ENCODE measurements at places on chromosomes 3 and 15. TPM values are rescaled to one million over a fixed set of nuclear protein-coding genes. Genes with fewer than 3 reads are reported as not detected.

GRCh38 chr3:52315977-52316764, at the start of gene DNAH1:
TSS of gene DNAH1 (plus strand) at chr3:52316319. CDS start at chr3:52322443, 6,124 bp downstream.
- no peak for DNase-seq

The MESP1 gene
- 2.4 TPM for total RNA-seq

GRCh38 chr3:105733356-105733755, 135.5 kb downstream of the CBLB start:
- DNase-seq = no peak

The CTXN2 gene
- total RNA-seq = not detected

The KIF15 gene
- total RNA-seq = 32.4 TPM

- DNase-seq = no peak
Observed at GRCh38 chr3:120198305-120198878, 86.6 kb downstream of the GPR156 start.

DNA sequence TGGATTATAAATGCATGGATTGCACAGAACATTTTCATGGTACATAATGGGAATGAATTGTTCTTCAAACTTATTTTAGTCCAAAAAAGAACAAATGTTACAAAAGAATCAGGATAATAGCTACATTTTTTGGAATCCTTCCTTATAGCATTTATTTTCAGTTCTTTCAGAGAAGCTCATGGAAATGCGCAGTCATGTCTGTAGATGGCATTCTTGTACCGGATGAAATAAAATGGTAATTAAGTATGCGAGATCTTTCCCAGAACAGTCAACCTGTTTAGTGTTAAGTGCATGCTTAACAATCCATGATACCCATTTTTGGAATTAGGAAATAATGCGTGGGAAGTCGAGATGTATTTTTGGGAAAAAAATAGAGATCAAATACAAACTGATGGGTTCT, 38.2 kb upstream of the GOLGA8B start:
- no peak for DNase-seq

DNA sequence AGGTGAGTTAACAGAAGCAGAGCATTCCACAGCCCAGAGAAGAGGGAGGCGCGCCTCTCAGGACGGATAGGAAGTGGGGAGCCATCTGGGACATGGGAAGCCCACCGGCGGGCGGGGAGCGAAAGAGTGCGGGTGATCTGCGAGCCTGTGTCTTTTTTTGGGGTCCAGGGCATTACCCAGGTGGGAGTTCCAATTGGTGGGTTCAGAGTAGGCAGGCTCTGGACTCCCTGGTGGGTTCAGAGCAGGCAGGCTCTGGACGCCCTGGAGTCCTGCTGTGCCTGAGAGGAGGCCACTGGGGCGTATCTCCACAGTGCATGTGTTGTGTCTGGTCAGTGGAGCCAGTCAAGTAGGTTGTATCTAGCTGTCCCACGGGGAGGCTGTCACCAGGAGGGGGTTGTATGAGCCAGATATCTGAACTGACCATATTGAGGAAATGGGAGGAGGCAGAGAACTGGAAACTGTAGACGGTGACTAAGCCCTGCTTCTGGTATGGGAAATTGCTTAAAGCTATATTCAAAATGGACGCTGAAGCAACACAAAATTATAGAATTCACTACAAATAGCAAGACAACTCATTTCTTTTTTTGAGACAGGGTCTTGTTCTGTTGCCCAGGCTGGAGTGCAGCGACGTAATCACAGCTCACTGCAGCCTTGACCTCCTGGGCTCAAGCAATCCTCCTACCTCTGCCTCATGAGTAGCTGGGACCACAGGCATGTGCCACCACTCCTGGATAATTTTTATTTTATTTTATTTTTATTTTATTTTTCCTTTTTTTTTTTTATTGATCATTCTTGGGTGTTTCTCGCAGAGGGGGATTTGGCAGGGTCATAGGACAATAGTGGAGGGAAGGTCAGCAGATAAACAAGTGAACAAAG, 34.5 kb upstream of the CHST2 start:
- no peak for DNase-seq

DNA sequence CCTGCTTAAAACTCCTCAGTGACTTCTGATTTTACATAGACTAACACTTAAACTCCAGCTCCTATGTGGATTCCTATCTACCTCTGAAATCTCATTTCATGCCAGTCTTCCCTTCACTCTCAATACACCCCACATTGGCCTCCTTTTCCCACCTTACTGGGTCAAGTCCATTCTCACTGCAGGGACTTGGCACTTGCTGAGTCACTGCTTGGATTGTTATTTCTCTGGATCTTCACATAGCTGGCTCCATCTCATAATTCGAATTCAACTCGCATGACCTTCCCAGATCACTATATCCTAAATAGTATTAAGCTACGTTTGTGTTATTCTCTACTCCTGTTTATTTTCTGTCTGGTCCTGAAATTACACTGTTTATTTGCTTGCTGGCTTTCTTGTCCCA, 59.6 kb upstream of the FRMD4B start:
- DNase-seq = no peak

- DNase-seq = no peak
Observed at GRCh38 chr15:28917791-28918140, 32.0 kb downstream of the APBA2 start.

GRCh38 chr15:70466895-70467529, 296.3 kb downstream of the UACA start:
- DNase-seq = peak; percentile 36

The IQCH gene
- total RNA-seq = 3.6 TPM

DNA sequence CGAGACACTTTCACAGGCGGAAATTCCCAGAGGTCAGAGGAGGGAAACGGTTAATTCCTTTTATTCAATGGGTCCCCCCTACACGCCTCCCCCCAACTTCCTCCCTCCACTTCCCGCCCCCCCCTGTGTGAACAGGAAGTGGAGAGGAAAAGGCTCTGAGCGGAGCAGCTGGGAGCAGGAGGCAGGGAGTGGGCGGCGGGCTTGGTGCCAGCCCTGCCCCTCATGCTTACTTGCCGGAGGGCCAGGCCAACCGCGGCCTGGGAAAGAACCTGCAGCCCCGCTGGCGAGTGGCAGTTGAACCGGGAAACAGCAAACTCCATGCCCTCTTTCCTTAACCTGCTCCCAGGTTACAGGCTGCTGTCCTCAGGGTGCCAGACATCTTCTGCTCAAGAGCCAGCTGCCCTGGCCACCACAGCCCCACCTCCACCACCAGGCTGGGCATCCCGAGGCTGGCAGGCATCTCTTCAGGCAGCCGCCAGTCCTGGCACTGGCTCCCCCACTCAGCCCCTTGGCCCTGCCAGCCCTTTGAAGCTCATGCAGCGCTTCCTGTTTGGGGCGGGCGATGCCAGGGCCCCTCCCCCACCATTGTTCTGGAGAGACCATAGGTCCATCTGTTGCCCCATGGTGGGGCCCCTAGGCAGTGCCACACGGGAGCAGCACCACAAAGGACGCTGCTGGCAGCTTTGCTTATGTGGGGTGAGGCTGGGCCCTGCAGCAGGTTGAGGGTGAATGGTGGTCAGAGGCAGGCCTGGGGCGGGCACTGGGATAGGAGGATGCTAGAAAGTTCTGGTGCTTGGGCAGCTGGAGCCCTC, 12.9 kb downstream of the VPS18 start:
- DNase-seq = peak; percentile 70

DNA sequence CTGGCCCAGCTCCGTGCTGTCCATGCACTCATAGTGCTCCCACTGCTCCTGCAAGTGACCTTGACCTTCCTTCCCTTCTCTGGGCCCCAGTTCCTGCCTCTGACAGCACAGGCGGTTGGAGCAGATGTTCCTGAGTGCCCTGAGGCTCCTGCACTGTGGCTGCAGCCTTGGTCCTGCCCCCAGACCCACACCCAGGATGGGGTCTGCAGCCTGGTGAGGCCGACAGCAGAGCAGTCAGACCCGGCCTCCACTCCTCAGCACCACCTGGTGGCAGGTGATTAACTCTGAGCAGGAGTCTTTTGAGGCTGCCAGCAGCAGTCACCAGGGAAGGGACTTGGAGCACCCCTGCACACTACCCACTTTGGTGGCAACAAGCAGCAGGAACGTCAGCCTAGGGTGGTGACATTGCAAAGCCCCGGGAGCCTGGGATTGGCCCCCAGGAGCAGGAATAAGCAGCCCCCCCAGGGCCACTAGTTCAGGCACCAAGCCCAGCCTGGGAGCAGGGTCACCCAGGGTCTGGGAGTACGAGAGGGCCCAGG, 64.6 kb downstream of the CYP11A1 start:
- peak; percentile 43 for DNase-seq

GRCh38 chr15:82646250-82647044, 716 bp downstream of the CPEB1 start:
- peak; percentile 19 for DNase-seq

DNA sequence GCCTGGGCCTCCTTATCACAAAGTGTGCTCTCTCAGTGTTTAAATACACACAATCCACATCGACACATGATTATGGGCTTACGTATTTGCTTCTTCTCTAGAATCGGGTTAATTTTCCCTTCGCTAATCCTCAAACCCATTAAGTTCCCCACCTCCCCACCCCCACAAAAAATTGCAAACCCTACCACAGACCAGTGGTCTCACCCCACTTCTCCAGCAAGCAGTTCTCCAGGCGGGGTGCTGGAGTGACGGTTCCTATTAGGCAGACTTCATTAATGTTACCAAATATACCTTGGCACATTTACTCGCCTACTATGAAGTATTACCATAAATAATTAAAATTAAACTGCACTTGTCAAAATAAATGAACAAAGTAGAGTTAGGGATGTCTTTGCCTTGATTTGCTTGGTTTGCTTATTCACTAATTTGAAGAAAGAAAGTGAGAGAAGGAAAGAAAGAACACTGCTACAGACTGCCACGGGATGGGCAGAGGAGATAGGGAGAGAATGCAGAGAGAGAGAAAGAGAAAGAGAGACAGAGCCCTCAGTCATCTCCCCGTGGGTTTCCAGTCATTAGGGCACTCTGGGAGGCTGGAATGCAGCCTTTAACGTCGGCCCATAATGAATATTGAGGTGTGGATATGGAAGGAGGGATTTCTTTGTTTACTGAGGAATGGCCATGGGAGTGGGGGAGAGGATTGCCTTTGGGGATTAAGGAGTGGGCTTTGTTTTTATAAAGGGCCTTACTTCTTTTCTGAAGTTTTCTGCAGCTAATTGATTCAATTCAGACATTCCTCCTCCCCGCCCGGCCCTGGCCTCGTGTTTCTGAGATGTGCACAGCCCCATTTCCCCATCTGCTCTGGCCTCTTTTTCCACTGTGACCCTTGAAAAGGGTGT, 39.7 kb upstream of the POLG start:
- DNase-seq = no peak

DNA sequence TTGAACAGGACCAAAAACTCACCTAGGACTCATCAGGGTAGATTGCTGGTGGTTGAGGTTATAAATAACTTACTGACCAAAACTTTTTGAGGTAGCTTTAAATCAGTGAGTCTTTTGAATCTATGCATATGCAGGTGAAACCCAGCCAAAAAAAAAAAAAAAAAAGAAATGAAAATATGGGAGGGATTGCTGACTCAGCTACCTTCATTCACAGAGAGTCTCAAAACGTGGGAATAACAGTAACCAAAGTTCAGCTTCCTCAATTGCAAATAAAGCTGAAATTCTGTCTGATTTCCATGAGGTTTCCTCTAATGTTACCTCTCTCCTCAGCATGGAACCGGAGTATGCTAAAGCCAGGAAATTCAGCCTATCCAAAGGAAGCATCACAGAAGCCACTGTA, 95.2 kb upstream of the SEMA6D start:
- no peak for DNase-seq

The RTP1 gene
- not detected for total RNA-seq

- DNase-seq = no peak
Observed at GRCh38 chr3:110414855-110415254, 656.8 kb upstream of the NECTIN3 start.

The ITIH4 gene
- 21.8 TPM for total RNA-seq

GRCh38 chr3:18891641-18892040, 256.7 kb upstream of the KCNH8 start:
- DNase-seq = peak; percentile 54

The ADPRH gene
- total RNA-seq = 6.3 TPM

GRCh38 chr15:43204016-43204901, 16.6 kb downstream of the EPB42 start:
- DNase-seq = peak; percentile 58

The GOLGA6B gene
- total RNA-seq = not detected

DNA sequence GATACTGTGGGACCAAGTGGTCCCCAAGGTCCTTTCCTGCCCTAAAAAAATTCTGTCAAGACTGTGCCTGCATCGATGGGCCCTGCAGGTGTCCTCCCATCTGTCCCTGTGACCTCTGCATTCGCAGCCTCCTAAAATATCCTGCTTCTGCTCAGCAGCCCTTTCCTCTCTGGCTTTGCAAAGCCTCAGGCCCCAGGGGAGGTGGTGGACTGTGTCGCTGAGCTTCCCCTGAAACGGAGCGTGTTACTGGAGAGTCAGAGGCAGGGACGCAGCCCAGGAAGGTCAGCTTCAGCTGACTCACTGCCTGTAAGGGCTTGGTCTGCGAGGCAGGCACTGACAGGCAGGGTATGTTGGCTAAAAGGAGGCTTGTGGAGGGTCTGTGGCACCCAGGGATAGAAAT, 110.0 kb downstream of the RAB11A start:
- no peak for DNase-seq

The MORC1 gene
- total RNA-seq = not detected

- DNase-seq = no peak
Observed at GRCh38 chr3:111068574-111068973, 3.0 kb upstream of the NECTIN3 start.

- no peak for DNase-seq
Observed at GRCh38 chr3:182618085-182618732, 175.1 kb upstream of the ATP11B start.

The SLC24A5 gene
- not detected for total RNA-seq

GRCh38 chr15:87599616-87600015, 656.9 kb downstream of the NTRK3 start:
- no peak for DNase-seq

GRCh38 chr3:71956069-71956340, 171.1 kb upstream of the PROK2 start:
- no peak for DNase-seq

- DNase-seq = no peak
Observed at GRCh38 chr15:76070921-76071635, 11.3 kb downstream of the TMEM266 start.

The SHC4 gene
- 2.1 TPM for total RNA-seq

- no peak for DNase-seq
Observed at GRCh38 chr15:68404056-68404798, 27.7 kb downstream of the ITGA11 start.

The SNRPN gene
- 96.1 TPM for total RNA-seq

The CCK gene
- total RNA-seq = not detected

- DNase-seq = no peak
Observed at GRCh38 chr3:16028604-16029003, 145.9 kb upstream of the GALNT15 start.
